ENCODE measurements at places on chromosomes 6 and 20. TPM values are rescaled to one million over a fixed set of nuclear protein-coding genes. Genes with fewer than 3 reads are reported as not detected.

DNA sequence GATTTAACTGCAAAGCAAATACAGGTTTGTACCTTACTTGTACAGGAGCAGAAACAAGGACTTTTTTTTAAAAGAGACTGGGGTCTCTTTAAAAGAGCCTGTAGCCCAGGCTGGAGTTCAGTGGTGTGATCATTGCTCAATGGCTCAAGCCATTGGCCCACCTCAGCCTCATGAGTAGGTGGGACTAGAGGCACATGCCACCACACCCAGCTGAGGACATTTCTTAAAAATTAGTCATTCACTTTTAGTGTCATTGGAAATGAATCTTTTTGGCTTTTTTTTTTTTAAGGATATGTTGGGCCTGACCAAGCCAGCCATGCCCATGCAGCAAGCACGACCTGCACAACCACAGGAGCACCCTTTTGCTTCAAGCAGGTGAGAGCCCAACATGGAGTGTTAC, 16.9 kb downstream of the SEC23B start:
- no peak for DNase-seq

- no peak for DNase-seq
Observed at GRCh38 chr20:4272225-4272624, 256.9 kb upstream of the RNF24 start.

DNA sequence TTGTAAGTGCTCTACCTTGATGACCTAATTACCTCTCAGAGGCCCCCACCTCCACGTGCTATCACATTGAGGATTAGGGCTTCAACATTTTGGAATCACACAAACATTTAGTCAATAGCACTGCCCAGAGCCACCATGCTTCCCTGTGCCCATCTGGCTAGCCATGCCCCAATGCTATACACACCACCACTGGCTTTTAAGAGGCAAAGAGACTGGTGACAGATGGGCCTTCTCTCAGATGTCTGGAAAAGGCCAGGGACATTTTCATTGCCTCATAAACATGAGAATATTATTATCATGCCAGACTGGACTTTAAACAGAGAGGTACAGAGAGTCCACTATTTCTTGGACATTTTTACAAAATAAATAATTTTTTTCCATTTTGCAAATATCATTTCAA, 29.8 kb downstream of the TRMT6 start:
- DNase-seq = no peak

The MRAP2 gene
- 1.4 TPM for total RNA-seq

- DNase-seq = no peak
Observed at GRCh38 chr6:85113934-85114580, 335.8 kb upstream of the NT5E start.

DNA sequence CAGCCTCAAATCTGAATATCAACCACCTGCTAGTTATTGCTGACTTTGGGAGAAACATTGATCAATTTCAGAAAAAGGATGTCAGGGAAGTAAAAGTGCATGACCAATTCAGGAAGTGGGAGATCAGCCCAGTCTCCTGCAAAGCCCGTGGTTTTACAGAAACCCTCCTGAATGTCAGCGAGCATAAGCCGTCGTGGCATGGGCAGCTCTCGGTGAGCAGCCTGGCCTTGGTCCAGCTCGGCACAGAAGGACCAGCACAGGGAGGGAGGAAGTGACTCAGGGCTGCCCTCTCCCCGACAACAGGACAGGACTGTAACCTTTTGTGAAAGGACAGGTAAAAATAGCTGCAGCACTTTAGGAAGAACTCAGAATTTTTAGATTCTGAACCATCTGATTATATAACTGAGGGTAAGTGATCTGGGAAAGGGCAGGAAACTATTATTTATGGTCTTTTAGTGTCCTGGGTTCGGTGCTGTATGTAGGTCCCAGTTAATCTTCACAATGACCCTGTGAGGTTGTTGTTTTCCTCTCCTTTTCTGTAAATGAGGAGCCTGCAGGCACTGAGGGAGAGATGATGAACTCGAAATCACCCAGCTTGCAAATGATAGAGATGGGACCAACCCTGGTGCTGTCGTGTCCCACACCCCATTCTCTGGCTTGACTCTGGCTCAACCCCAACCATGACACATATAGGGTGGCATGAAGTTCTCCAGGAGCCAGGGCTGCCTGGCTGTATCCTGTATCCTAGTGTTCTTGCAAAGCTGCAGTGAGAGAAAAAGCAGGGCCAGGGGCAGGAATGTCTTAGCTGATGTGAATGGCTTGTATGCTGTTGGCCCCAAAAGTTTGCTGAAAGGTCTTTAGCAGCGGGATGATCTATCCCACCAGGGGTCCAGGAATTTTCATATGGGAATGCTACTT, 37.6 kb downstream of the NRN1 start:
- no peak for DNase-seq

DNA sequence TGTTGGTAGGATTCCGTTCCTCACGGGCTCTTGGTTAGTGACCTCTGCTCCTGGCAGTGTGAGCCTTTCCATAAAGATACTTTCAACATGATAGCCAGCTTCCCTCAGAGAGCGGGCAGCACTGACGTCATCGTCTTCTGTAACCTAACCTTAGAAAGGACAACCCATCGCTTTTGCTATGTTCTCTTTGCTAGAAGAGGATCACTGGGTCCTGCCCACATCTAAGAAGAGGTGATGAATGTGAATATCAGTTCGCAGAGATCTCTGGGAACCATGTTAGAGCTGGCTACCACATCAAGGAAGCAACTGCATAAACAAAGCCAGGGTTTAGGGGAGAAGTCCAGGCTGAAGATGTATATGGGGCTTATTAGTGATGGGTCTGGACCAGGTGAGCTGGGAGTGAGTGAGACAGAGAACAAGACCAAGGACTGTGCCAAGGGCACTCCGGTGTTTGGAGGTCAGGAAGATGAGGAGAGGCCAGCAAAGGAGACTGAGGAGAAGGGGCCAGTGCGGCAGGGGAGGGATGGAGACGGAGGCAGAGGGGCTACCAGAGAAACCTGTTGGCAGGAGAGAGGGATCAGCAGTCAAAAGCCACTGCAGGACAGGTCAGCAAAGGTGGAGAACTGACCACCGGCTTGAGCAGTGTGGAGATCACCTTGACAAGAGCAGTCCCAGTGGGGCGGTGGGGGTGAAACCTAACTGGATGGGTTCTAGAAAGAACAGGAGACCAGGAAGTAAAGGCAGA, 39.7 kb downstream of the PIM1 start:
- DNase-seq = no peak

The PI16 gene
- not detected for total RNA-seq

The NOTCH4 gene
- 6.3 TPM for total RNA-seq

- no peak for DNase-seq
Observed at GRCh38 chr6:165404697-165405096, 95.3 kb upstream of the C6orf118 start.

GRCh38 chr6:291697-292505, at the start of gene DUSP22:
Gene DUSP22, plus strand, starts transcription at chr6:292487. Its CDS starts 53 bp downstream, at chr6:292540.
- DNase-seq = peak; percentile 68

DNA sequence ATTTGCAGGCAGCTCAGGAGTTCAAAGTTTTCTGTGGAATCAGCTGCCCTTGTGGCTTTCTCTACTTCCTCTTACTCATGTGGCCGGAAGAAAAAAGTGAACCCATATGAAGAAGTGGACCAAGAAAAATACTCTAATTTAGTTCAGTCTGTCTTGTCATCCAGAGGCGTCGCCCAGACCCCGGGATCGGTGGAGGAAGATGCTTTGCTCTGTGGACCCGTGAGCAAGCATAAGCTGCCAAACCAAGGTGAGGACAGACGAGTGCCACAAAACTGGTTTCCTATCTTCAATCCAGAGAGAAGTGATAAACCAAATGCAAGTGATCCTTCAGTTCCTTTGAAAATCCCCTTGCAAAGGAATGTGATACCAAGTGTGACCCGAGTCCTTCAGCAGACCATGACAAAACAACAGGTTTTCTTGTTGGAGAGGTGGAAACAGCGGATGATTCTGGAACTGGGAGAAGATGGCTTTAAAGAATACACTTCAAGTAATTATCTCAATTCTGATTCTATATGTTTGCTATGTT, 1.1 kb downstream of the MGME1 start:
- DNase-seq = no peak

The HUS1B gene
- total RNA-seq = 0.59 TPM

The TFAP2B gene
- total RNA-seq = 73.3 TPM

- DNase-seq = no peak
Observed at GRCh38 chr6:25316626-25317025, 37.5 kb downstream of the CARMIL1 start.

The SRPK1 gene
- 113 TPM for total RNA-seq

The ZSCAN31 gene
- total RNA-seq = 6.7 TPM

GRCh38 chr6:21615504-21615903, 22.0 kb downstream of the SOX4 start:
- DNase-seq = no peak

The DNAH8 gene
- total RNA-seq = 0.39 TPM

DNA sequence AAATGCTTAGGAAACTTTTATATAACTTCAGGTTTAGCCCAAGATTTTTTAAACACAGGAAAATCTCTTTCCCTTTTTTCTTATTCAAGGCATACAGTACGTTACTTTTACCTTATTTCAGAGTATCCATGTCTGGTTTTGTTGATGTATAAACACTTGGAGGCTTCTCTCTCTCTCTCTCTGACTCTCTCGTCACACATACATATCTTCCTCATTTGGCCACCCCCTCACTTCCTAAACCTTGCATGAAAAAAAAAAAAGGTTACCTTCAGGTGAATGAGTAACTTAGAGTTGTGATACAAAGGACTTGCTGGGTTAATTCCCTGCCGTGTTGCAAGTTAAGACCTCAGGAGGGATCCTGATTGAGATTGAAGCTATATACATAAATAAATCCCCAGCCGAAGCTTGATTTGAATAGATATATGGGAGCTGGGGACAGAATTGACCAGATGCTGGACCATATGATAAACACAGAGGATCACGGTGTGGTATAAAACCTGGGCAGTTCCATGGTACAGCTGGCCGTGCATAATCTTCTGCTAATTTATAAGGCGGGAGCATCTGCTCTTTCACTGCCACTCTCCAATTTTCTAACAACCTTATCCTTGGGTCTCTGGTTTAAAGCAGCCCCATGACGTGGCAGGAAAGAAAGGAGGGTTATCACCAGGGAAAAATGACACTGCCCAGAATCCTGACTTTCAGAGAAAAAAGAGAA, 55.1 kb upstream of the IL20RA start:
- no peak for DNase-seq

GRCh38 chr20:7090001-7090400, 322.5 kb downstream of the BMP2 start:
- DNase-seq = no peak

DNA sequence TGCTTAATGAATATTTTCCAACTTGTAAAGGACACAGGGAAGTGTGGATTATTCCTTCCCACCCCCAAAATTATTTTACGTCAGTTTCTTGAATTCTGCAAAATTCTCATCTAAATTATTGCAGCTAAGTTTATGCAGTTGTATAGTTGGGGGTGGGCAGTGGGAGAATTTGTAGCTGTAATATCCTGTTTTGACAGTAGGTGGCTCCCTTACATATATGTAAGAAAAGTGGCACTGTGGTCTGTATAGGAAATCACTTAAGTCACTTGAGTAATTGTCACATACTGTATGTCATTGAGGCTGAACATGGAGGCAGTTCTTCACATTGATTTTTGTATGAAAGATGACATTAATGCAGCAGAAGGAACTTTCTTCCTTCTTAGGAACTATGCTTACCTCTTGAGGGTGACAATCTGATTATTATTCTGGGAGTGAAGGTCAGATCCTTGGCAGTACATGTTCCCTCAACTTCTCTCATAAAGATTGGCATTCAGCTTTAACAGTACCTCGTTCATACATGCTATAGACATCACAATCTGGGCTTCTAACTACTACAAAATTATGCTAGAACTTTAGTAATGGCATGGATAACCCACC, 14.6 kb upstream of the CFAP206 start:
- peak; percentile 23 for DNase-seq

GRCh38 chr20:32366380-32366779, 8.2 kb downstream of the ASXL1 start:
- no peak for DNase-seq

DNA sequence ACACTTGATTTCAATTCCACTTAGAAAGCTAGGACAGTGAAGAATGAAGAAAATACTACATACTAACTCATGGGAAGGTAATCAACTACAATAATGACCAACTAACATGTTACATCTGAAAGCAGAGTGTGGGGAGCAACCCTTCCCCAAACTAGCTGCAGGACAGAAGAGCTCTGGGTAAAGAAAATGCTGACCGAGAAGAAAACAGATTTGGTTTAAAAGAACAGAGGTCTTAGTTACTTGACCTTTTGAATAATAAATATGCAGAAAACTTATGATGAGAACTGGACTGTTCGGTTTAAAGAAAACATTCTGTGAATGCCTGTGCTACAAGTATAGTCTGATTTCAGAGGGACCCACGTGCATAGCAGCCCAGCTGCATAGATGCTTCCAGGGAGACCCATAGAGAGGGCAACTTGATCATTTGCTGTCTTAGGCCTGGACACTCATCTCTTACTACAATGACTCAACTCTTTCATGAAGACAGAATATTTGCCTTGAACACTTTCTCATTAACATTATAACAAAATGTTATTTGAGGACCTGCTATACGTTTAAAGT, 53.5 kb downstream of the RALGAPA2 start:
- no peak for DNase-seq

The TMEM244 gene
- not detected for total RNA-seq

- no peak for DNase-seq
Observed at GRCh38 chr6:43078691-43079090, 2.6 kb downstream of the PTK7 start.

GRCh38 chr6:45445749-45446549, 68.2 kb upstream of the SUPT3H start:
- no peak for DNase-seq

DNA sequence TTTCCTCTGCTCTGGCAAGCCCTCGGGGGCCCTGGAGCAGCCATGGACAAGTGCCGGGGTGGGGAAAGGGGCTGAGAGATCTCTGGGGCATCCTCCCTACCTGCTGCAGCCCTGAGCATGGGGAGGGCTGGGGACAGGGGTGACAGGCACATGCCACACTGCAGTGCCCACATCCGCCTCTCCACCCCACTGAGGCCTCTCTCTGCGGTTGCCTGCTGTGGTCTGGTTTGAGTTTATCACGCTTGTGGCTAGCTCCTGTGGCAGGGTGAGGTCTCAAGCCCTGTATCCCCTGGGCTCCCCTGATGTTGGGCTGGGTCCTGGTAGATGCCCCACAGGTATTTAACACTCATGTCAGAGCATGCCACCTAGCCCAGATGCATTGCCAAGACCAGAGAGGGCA, 52.9 kb upstream of the MLN start:
- DNase-seq = no peak

The RUNX2 gene
- 0.16 TPM for total RNA-seq

The MAP3K5 gene
- total RNA-seq = 0.09 TPM

The BEND3 gene
- 24.9 TPM for total RNA-seq

GRCh38 chr20:21179757-21180156, 53.9 kb downstream of the KIZ start:
- no peak for DNase-seq

- no peak for DNase-seq
Observed at GRCh38 chr20:49372095-49372734, 94.4 kb upstream of the ZNFX1 start.

The B3GAT2 gene
- total RNA-seq = 1.2 TPM

The SRSF12 gene
- total RNA-seq = 21.9 TPM

Measured in neural crest cell (in vitro differentiated cells).